SHP77 treated with DMSO at 0.1 percent for 48 hours (cell line): ENCODE measurements at places on chromosomes 5 and 9.

DNA sequence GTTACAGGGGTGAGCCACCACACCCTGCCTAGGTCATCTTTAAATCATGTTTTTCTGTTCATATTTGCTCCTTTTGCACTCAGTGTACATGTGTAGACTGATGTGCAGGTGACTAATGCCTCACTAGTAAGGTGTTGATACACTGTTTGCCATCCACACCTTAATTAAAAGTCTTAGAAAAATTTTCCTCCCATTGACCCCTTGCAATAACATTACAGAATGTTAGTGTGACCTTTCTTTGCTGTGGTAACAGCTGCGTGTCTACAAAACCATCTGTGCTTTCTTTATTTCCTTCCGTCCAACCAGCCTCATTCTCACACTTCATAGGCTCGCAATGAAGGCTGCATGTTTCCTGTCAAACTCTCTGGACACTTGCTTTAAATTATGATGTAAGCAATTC lies 6.6 kb upstream of the CEMIP2 start:
- no peak for DNase-seq

GRCh38 chr5:36689225-36689624 lies 82.8 kb downstream of the SLC1A3 start:
- no peak for DNase-seq

- DNase-seq: no peak
These were observed 127.6 kb downstream of the EDIL3 start for GRCh38 chr5:84257061-84257460.

- DNase-seq: no peak
These were observed at the start of gene ACTBL2 for GRCh38 chr5:57482671-57483106. ACTBL2 (minus strand) TSS chr5:57482811; CDS start chr5:57482707, 104 bp downstream.

DNA sequence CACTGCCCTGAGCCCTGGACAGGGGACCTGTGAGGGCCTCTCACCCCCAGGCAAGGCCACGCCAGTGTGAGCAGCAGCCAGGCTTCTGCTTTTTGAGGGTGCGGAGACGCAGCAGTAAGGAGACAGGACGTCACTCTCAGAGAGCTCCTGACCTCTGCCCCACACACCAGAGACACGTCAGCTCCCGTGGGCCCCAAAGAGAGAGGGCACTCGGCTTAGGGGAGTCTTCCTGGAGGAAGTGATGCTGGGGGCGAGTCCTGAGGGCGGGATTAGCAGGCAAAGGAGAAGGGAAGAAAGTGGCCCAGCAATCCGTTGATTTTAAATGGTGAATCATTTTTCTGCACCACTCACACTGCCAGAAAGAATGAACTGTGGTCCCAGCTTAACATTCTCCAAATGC lies 24.0 kb upstream of the SLC9A3 start:
- no peak for DNase-seq

GRCh38 chr9:97073506-97073905 lies 34.6 kb upstream of the CTSV start:
- no peak for DNase-seq

GRCh38 chr9:70229026-70229425 lies 29.8 kb upstream of the SMC5 start:
- DNase-seq: no peak

GRCh38 chr5:34869256-34869655 lies 30.3 kb downstream of the TTC23L start:
- no peak for DNase-seq

- DNase-seq: no peak
These were observed 1630.1 kb downstream of the MAT2B start for GRCh38 chr5:165135565-165135964.

DNA sequence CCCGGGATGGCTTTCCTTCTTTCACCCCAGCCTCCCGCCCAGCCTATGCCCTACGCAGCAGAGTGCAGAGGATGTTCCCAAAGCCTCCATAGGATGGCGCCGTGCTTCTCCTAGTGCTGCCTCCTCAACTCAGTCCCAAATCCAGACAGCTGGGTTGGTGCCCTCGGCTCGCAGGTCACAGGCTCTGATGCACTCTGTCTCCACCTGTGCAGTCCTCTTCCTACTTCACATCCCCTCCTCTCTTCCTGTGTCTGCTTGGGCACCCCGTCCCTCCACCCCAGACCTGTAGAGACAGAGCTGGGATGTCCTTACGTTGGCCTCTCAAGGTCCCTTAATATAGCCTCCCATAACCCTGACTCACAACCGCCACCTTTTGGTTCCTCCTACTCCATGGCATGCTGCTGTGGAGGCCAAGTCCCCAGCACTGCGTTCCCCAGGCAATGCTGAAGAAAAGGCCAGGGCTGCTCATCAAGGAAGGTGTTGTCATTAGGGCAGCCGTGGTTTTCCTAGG lies 314.4 kb downstream of the GADD45G start:
- DNase-seq: peak; percentile 68

GRCh38 chr9:97038611-97039513 lies at the start of gene CTSV:
CTSV (minus strand) TSS chr9:97039142; CDS start chr9:97038043, 1,099 bp downstream.
- peak; percentile 83 for DNase-seq

DNA sequence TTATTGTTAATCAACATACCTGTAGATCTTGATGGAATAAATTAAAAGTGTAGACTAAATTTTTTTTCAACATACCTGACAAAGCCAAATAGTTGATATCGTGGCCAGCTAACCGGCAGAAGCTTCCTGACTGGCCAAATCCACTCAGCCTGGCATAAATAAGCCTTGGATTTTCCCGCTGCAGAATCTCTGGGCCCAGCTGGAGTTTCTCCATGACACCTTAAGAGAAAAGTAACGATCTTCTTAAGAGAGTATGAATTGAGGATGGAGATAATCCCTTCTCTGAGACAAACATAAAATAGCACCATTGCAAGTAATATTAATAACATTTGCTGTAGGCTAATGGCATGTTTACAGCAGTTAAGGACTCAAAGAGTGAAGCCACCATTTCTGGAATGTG lies 2.2 kb downstream of the AMACR start:
- DNase-seq: no peak

DNA sequence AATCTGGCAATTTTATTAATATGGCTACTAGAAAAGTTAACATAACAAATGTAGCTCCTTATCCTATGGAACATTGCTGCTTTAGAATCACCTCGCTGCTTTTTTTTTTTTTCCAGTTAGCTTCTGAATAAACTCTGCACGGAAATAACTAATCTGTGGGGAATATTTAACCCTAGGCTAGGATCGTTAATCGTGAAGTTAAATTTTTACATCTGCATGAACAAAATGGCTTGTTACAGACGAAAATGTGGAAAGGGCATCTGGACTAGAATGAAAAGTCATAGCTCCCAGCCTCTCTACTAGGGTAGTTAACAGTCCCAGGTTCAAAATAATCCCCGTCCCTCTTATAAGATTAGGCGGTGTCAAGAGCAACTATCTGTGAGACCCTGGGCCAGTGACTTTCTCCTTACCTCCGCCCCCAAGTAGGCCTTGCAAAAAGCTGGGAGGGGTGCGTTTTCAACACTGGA lies 470 bp upstream of the SLC22A5 start:
- DNase-seq: no peak

DNA sequence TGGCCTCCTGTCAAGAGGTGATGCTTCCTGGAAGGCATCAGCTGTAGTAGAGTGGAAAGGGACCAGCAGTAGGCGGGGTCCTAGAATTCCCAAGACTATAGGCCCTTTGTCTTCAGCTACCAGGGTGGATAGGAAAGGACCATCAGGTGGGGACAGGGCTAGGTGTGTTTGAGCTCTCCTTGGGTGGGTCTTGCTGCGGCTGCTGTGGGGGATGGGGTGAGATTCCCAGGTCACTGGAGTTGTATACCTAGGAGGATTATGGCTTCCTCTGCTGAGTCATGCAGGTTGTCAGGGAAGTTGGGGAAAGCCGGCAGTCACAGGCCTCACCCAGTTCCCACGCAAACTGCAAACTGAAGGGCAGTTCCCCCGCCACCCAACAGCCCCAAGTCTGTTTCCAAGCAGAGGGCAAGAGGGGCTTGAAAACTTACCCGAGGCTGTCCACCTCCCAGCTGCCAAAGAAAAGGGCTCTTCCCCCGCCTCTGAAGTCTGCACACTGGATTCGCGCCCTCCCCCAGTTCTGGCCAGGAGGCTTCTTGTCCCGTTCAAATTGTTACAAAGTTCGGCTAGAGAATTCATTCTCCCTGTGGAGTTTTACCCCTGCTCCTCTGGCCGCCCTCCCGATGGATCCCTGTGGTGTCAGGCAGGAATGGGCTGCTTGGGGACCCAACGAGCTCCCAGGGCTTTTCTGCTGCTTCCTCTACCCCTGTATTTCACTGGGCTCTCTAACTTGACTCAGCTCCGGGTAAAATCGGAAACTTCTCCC lies 23.0 kb upstream of the ECM2 start:
- no peak for DNase-seq

DNA sequence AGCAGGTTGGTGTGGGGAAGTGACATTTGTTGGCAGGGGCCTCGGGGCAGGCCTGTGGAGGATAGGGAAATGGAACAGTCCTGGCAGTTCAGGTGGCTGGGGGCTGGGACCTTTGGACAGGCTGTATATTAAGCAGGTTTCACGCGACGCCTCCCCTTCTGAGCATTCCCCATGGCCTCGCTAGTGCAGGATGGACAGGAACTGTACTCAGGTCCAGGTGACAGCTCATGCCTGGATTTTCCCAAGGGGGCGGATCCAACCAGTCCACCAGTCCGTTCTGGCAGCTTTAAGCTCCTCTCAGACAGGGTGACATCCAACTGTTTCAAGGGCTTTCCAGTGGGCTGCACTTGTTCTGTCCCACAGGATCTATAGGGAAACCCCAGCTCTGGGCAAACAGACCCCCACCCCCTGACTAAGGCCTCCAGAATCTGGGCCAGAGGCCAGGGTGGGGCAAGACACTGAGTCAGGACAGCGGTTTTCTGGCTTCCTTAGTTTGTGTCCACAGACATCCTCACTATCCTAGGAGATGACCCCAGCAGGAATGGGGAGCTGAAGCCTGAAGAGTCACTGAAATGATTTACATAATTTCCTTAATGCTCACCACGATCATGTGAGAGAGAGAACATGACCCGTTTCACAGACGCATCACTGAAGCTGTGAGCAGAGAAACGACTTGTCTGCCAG lies 20.9 kb downstream of the CSF2 start:
- DNase-seq: no peak

- no peak for DNase-seq
These were observed 139.3 kb upstream of the SHB start for GRCh38 chr9:38208206-38208901.

GRCh38 chr9:136119883-136120393 lies 1.3 kb upstream of the TMEM250 start:
- DNase-seq: no peak

DNA sequence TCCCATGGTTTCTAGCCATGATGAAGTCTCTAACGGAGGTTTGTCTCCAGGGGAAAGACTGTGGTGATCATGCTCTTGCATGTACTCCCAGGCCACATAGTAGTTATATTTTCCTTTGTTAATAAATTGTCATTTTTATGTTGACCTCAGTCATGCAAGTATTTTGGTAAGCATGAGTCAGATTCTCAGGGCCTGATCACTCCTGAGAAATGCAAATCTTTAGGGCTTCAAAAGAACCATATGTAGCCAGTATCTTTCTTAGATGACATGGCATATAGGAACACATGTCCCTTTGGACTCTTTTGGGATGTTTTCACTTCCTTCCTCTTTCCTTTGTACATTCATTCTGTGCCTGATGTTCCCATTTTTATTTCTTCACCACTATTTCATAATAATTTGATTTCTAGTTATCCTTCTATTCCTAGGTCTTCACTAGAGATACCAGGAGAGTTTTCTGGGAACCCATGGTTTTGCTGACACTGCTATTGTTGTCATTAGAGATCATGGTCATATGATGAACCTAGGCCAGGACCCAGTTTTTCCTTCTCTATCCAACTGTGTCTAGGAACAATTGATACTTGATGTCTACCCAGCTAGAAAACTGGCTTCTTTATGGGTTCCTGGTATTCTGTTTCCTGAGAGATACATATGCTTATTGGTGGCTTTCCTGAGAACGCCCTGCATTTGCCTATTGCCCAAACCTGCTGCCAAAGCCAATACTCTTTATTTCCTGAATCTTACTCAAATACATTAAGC lies 248.1 kb upstream of the NREP start:
- no peak for DNase-seq

GRCh38 chr5:169827769-169828168 lies 152.5 kb downstream of the INSYN2B start:
- DNase-seq: no peak

DNA sequence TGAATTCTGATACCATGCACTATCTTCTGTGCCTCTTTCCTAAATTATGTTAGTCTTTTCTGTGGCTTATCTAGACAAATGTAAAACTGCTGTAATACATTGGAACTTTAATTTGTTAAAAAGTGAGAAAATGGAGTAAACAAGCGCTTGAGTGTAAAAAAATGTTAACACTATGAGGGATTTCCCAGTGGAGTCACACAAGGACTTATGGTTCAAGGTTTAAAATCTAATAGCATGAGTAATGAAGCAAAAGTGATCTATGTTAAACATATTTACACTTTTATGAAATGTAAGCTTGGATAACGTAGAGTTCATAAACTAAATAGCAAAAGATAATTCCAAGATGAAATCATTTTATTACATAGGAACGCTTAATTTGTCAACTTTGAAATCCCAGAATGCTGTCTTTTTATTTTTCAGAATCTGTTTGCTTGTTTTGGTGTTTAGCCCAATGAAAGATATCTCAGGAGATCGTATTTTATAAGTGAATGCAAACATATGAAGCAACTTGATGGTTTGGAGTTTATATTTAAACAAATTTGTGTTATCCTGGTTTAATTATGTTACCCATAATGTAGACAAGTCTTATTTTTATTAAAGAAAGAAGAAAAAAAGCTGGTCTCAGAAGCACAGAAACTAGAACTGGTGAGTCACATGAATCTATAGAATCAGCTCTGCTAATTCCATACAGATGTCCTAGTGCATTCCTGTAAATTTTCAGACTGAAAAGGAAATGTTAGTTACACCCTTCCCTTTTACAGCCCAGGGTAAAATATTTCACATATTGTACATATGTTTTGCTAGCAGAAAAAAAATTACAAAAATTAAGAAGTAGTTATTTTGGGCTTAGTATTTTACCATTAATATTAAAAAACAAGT lies 34.2 kb upstream of the FBN2 start:
- DNase-seq: no peak

GRCh38 chr5:149423794-149424268 lies 44.7 kb upstream of the IL17B start:
- no peak for DNase-seq

- no peak for DNase-seq
These were observed 130.7 kb upstream of the KLF4 start for GRCh38 chr9:107620236-107620635.

DNA sequence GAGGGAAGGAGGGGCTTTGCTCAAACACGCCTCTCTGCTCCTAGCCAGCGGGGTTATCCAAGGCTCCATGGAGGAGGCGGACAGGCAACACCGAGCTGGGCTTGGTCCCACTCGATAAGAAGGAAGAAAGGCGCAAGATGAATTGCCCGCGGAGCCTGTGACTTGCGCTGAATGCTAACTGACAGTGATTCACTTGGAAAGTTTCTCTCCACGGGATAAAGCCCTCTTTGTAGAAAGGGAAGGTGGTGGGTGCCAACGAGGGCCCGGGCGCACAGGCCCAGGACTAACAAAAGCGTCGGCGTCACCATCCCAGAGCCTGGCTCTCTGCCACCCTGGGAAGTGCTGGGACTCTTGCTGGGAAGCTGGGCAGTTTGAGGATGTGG lies 76.0 kb downstream of the VAV2 start:
- DNase-seq: no peak

- DNase-seq: no peak
These were observed 18.5 kb downstream of the CENPK start for GRCh38 chr5:65544473-65544872.
